ENCODE measurements at places on chromosomes 5 and 9. TPM values are rescaled to one million over a fixed set of nuclear protein-coding genes. Genes with fewer than 3 reads are reported as not detected.
A peak's percentile ranks its signal among the peaks of the same experiment; 100 is the strongest.

DNA sequence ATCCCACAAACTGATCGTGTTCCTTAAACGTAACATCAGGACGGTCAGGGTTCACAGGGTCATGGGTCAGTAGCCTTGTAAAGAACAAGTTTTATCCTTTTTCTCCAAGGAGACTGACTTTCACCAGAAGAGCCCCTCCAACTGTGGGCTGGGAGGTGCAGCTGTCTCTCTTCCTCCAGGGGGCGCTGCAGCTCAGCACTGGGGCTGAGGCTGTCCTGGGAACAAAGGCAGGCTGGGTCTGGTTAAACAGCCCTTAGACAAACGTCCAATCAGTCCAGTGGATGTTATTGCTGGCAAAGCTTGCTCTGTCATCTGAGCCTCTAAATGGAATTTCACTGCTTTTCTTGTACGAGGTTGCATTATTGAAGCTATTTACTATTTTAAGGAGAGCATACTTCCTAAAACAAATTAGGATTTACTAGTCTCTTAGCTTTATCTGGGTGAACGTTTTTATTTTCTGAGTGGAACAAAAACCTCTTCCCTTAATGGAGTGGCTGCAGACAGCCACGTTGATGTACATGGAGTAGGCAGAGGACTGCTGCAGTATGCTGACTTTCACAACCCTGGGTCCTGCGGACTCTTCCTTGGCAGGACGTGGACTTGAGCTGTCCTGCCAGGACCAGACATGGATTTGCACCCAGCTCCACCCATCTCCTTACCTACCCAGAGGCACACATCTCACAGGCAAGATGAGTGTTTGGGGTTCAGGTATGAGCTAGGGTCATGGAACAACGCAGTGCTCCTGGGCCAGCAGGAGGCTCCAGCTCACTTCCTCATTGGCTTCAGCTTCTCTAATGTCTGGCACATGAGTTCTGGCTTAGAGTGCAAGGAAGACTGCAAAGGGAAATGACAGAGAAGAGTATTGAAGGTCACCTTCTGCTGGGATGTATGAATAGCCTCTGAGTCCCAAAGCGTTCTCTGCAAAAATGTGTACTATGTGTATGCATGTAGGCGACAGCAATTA lies 7.8 kb downstream of the EXOSC2 start:
- peak; percentile 91 for DNase-seq

- DNase-seq: no peak
These were observed 126.3 kb downstream of the C5orf15 start for GRCh38 chr5:133841831-133842750.

MARCHF11 gene
- polyA plus RNA-seq: not detected

GRCh38 chr5:138706655-138707480 lies 46.4 kb upstream of the CTNNA1 start:
- peak; percentile 42 for DNase-seq

DNA sequence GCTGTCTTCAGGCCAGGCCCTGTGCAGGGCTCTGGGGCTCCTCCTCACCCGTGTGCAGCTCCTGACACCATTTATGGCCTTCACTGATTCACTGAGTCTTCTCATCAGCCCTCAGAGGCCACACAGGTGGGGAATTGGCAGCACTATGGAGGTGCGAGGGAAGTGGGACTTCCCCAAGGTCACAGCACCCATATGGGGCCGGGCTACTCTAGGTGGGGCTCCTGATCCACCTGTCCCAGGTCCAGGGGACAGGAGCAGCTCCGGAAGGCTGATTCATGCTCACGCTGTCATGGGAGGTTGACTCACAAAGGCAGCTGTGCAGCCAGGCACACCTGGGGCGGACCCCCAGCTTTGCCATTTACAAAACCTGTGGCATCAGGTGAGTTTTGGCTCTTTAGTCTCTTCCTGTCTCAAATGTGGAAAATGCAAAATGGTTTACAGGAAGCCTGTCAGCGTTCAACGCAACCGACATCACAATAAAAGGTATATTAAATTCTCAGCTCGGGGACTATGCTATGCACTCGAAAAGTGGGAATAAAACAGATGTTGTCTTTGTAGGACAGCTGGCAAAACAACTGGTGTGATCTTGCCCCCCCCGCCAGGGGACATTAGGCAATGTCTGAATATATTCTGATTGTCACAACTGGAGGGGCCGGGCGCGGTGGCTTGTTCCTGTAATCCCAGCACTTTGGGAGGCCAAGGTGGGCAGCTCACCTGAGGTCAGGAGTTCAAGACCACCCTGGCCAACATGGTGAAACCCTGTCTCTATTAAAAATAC lies 15.0 kb downstream of the NAIF1 start:
- DNase-seq: peak; percentile 85

GRCh38 chr9:92686954-92687353 lies 17.0 kb upstream of the IPPK start:
- DNase-seq: no peak

DNA sequence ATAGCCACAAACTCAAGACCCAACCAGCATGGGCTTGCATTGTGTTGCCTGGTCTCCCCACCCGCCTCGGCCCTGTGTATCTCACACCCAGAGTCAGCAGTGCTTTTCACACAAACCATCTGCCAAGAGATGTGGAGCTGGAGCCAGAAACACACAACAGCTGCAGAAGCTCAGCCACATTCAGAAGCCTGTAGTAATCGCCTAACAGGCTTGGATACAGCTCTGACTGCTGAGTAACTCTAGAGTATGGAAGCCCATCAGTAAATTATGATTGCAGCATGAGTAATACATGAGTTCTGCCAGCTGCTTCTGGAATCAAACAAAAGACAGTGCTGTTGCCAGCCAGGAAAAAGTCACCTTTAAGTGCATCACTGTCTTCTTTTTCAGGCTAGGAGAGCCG lies 16.0 kb downstream of the TEK start:
- peak; percentile 62 for DNase-seq

- no peak for DNase-seq
These were observed 35.1 kb upstream of the ABCA1 start for GRCh38 chr9:104963076-104963475.

NEURL1B gene
- 0.65 TPM for polyA plus RNA-seq

- no peak for DNase-seq
These were observed 56.8 kb upstream of the CPEB4 start for GRCh38 chr5:173831196-173831914.

CDKN2B gene
- polyA plus RNA-seq: 15.1 TPM

SLC25A2 gene
- polyA plus RNA-seq: not detected

- no peak for DNase-seq
These were observed 232.5 kb upstream of the CCNH start for GRCh38 chr5:87645224-87645623.

GRCh38 chr9:133967024-133967741 lies 24.9 kb downstream of the VAV2 start:
- no peak for DNase-seq

F12 gene
- 49.8 TPM for polyA plus RNA-seq
